Cerebellar cortex (tissue), 1 donor: ENCODE measurements at places on chromosomes 4 and X.

DNA sequence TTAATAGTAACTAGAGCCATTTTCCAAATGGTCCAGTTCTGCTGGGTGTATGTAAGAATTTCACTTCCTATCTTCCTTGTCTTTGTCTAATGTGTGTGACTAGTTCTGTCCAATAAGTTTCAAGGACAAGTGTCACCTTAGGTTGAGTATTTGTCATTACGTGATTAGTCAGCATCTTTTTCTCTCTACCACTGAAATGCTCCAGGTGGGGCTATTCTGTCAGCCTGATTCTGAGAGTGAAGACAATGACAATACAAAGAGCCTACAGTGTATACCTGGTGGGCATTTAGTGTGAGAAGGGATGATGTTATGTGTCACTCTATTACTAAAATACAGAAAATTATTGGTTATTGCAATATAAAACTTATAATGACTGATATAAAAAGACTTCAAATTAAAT is 876.3 kb downstream of the C4orf33 start:
- no peak for DNase-seq

DNA sequence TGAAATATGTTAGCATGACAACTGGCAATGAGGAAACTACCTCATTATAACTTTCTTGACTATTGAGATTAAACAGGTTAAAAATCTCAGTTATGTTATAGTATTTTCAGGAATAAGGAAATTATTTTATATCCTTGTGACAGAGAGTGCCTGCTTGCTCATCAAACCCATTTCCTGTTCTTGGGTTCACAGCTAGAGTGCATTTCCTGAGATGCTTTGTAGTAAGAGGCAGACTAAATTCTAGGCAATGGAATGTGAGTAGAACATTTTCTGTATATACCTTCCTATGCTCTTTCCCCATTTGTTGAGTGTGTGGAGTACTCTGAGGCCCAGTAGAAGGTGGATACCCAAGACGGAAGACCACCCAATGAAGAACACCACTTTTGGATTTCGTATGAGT is 96.9 kb upstream of the CASK start:
- no peak for DNase-seq

DNA sequence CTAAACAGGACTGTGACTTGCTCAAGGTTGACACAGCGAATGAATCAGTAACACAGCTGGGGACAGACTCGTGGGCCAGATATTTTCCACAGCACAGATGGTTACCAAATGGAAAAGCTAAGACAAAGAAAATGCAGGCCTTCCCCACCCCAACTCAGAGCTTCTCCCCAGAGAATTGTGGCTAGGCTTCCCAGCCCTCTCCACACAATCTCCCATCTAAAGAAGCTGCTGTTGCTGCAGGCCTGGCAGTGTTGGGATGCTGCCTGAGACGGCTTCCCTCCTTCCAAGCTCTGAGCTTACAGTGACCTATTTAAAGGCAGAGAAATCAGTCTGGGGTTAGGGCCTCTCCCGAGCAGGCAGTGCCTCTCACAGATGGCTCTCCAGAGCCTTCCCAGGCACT is 46.5 kb upstream of the PGRMC1 start:
- peak; percentile 62 for DNase-seq

DNA sequence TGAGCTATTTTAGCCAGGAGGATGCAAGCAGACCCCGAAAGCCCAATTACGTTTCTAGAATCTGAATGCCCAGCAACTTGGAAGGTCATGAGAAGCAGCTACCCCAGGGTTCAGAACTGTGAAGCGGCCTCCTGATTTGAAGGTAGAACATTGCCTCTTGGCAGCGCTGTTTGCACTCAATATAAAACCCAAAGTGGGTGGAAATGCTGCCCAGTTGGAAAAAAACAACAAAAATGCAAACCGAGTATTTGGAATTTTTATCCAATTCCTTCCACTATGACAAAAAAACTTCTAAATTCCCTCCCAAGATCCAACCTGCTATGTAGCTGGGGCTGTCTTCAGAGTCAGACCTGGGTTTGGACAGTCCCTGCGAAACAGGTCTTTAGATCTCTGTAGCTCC is 103.3 kb upstream of the RBPJ start:
- DNase-seq = peak; percentile 89

DNA sequence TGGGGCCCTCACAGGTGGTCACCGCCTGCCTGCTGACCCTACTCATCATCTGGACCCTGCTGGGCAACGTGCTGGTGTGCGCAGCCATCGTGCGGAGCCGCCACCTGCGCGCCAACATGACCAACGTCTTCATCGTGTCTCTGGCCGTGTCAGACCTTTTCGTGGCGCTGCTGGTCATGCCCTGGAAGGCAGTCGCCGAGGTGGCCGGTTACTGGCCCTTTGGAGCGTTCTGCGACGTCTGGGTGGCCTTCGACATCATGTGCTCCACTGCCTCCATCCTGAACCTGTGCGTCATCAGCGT is 652 bp downstream of the DRD5 start:
- no peak for DNase-seq

GRCh38 chr4:144501231-144501780 is 144.7 kb upstream of the HHIP start:
- no peak for DNase-seq

- DNase-seq = no peak
Observed at GRCh38 chrX:16924631-16925480, 21.6 kb upstream of the REPS2 start.

DNA sequence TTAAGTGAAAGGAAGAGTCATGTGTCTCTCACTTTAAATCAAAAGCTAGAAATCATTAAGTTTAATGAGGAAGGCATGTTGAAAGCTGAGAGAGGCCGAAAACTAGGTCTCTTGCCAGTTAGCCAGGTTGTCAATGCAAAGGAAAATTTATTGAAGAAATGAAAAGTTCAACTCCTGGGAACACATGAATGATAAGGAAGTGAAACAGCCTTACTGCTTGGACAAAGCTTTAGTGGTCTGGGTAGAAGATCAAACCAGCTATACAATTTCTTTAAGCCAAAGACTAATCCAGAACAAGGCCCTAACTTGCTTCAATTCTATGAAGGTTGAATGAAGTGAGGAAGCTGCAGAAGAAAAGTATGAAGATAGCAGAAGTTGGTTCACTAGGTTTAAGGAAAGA is 24.9 kb downstream of the RHOH start:
- DNase-seq = no peak

- no peak for DNase-seq
Observed at GRCh38 chr4:55284331-55284730, 61.7 kb upstream of the SRD5A3 start.

DNA sequence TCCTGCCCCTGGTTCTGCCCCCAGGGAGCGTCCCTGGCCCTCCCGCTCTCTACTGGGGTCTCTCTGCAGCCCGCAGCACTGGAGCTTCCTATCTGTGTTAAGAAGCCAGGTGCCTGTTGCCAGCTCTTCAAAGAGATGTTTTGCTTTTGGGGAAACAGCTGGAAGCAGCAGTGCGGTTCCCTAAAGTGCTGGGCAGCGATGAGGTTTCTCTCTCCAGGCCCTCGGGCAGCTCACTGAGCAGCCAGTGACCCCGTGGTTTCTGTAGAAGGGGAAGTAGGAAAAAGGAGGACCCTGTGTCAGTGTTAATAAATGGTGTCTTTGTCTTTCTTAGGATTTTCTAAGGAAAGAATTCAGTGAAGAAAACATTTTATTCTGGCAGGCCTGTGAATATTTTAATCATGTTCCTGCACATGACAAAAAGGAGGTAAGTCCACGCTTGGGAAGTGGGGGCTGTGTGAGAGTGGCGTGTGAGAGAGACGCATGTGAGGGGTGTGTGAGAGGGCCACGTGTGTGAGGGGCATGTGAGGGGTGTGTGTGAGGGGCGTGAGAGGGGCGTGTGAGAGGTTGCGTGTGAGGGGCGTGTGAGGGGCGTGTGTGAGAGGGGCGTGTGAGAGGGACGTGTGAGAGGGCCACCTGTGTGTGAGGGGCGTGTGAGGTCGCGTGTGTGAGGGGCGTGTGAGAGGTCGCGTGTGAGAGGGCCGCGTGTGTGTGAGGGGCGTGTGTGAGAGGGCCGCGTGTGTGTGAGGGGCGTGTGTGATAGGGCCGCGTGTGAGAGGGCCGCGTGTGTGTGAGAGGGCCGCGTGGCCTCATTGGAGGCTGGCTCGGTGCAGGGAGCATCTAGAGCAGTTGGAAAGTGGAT is 27.1 kb upstream of the HGFAC start:
- no peak for DNase-seq

- no peak for DNase-seq
Observed at GRCh38 chrX:13430136-13430827, 110.4 kb upstream of the ATXN3L start.

- peak; percentile 60 for DNase-seq
Observed at GRCh38 chr4:79395841-79396240, 12.2 kb downstream of the GK2 start.

DNA sequence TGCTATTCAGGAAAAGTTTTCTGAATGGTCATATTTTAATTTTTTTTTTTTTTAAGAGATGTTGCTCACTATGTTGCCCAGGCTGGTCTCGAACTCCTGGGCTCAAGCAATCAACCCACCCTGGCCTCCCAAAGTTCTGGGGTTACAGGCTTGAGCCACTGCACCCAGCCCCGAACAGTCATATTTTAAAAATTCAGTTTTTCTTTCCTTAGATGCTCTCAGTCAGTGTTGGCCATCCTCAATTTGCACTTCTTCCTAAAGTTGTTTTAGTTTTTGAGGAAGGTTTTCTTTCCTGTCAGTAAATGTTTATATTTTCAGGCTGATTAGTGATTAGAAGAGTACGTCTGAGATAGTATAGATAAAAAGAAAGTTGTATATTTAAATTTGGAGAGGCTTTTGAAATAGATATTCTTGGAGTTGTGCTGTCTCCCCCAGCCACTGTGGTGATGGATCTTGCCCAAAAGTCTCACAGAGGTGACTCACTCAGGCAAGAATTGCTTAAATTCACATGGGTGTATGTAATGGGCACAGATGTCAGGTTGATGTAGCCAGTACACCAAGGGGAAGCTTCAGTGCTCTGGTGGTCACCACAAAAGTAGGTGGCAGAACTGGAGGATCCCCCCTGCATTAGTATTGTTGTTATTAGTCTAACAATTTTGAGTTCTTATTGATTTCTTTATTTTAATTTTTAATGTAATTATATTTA is 72.2 kb upstream of the ELOVL6 start:
- DNase-seq = no peak
